ENCODE measurements at places on chromosomes 2 and 18.

- DNase-seq, result no peak
Observed at GRCh38 chr18:36733150-36733549, 95.7 kb downstream of the TPGS2 start.

DNA sequence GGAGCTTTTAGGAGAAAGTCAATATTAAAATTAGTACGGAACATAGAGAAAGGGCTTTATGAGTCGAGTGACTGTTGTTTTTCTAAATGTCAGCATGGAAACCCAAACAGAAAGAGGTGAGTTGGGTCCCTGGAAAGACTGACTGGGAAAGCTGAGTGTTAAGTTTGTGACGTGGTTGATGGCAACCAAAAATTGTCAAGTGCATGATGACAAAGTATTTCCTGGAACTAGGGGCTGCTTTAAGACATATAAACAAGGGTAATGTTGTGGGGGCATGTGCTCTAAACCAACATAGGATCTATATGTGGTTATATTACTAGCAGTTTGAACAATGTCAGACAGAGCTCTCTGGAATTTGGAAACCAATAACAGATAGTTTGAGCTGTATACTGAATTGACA is 50.9 kb upstream of the GPD2 start:
- DNase-seq, result no peak

GRCh38 chr2:171404261-171404660 is 29.5 kb downstream of the METTL8 start:
- DNase-seq, result no peak

GRCh38 chr2:240155048-240155744 is 14.7 kb upstream of the OTOS start:
- no peak for DNase-seq
